ENCODE measurements at places on chromosomes 13 and 19.

DNA sequence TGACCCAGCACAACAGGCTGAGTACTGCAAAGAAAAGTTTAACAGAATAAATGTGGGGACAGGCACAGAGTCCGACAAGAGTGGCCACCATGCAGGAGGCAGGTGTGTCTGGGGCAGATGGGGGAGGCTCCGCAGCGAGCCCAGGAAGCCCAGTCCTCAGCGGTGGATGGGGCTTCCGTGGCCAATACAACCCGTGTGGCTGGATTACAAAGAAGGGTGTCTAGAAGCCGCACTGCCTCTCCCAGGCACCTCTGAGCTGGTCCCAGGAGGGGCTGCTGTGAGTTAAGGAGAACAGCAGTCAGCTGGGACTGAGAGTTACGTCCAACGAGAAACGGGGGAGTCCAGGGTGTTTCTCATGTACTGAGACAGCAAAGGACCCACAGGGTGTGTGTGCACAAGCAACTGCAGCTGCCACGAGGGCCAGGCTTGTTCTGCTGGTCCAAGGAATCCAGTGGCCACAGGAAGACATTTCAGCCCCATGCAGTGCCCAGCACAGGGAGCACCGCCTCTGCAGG lies 70.2 kb downstream of the SPACA7 start:
- DNase-seq = no peak

DNA sequence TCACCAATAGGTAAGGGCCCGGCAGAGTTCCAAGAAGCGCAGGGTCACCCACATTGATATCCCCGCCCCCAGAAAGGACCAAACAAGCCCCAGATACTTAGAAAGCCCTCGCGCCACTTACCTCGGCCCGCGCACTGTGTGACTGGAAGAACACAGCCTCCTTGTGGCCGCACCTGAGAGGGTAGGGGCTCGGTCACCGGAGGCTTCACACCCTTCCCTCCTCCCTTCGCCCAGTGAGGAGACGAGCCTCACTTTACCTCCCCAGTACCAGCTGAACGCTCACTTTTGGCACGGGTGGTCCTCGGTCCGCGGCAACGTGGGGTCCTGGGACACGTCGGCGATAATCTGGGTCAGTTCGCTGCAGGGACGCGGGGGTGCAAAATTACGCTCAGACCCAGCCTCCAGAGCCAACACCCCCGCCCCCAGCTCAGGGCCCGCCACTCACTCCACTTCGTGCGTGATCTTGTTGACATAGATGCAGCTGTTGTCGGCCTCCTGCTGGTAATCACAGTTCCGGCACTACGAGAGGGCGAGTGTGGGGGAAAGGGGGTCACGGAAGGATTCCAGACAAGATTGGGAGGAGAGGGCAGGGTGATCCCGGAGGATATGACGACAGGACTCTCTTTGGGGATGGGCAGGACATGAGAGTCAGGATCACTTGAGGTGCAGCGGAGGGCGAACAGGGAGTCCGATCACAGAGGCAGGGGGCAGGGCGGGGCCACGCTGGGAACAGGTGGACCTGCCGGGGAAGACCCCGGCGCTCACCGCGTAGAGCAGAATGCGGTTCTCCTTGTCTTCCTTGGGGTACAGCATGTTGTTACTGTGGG lies 568 bp downstream of the POLR2I start:
- peak; percentile 10 for DNase-seq

GRCh38 chr19:6660930-6661329 lies 9.0 kb downstream of the TNFSF14 start:
- no peak for DNase-seq

- DNase-seq = no peak
These were observed 13.9 kb downstream of the SLITRK5 start for GRCh38 chr13:87684850-87685742.

DNA sequence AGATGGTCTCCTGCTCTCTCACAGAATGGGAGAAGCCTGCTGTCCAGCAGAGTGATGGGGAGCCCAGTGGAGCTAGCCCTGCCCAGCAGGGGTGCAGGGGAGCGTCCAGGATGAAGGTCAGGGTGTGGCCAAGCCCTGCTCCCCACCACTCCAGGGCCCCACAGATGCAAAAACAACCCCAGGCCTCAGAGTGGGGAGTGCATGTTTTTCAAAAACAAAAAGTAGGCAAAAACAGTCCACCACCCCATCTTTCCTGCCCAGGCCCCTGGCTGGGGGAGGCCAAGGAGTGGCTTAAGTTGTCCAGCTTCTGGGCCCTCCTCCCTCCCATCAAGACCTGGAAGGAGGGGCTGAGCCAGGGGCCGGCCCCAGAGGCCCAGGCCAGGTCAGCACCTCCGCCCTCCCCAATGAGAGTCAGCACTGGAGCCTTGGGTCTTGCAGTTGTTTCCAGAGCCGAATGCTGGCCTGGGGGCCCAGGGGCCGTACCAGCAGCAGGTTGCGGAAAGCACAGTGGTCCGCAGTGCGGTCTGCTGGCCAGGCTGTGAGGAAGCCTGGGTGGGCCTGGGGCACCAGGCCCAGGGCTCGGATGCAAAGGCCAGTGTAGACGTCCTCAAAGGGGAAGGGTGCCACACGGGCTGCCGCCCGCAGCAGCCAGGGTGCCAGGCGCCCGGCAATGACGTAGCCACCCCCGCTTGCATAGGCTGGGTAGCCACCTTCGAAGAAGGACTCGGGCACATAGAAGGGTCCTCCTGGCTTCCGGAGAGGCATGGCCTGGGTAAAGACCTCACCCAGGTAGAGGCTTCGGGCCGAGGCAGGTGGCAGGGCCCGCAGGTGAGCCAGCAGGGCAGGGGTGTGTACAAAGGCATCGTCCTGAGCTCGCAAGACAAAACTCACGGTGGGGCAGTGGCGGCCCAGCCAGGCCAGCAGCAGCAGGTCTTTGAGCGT lies 1.7 kb downstream of the B3GNT8 start:
- no peak for DNase-seq

- no peak for DNase-seq
These were observed 22.5 kb downstream of the MAST3 start for GRCh38 chr19:18120127-18120526.

DNA sequence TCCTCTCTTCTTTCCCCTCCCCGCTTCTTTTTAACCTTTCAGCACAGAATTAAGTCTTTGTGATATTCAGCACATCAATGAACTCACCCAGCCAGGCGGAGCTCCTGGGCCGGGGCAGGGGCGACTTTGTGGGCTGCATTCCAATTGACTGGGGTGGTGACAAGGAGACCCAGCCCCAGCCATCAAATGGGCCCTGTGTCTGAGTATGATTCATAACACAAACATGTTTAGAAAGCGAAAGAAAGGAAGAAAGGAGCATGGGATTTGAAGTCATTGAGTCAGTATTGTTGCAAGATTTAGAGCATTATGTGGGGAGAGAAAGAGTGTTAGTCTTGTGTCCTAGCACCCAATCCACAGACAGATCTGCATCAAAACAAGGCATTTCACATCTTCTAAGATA lies 185.3 kb downstream of the LHFPL6 start:
- DNase-seq = peak; percentile 54

DNA sequence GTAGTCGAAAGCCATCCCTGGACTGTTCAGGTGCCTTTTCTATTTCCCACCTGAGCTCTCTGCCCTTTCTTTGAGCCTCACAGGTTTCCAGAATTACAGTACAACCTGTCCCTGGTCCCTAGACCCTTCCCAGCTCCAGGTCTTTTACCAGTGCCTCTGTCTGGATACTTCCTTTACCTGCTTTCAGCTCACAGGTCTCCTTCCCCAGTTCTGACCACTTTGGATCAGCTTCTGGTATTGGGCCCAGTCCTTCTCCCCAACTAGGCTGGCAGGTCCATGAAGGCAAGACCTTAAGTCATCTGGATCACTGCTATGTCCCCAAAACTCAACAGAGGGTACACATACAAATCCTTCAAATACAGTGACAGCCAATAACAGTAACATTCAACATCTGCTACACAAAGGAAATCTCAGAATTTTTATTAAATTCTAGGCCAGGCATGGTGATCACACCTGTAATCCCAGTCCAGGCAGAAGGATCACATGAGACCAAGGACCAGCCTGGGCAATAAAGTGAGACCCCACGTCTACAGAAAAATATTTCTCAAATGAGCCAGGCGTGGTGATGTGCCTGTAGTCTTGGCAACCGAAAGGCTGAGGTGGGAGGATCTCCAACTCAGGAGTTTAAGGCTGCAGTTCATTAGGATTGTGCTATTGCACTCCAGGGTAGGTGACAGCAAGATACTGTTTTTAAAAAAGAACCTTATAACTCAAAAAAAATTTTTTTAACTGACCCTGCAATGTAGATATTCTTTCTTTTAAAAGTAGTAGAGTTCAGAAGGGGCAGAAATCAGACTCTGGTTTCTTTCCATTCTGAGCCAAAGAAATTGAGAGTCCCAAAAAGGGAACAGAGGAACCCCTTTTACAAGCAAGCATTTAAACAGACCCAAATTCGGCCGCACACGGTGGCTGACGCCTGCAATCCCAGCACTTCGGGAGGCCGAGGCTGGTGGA lies 1.3 kb downstream of the RPS16 start:
- DNase-seq = no peak

DNA sequence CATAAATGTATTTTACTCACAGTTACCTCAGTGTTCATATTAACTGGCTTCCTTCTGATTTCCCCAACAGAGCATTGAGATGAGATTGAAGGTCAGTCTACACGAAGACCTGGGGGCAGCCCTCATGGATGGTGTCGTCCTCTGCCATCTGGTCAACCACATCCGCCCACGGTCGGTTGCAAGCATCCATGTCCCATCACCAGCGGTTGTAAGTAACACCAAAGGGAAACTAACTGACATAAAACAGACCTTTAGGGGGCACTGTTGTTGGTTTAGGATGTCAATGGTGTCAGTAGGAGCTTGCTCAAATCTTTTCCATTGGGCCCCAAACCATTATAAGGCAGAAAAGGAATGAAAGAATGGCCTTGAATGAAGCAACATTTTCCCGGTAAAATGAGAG lies 68.2 kb downstream of the ESD start:
- no peak for DNase-seq

GRCh38 chr19:30681162-30682100 lies 309.2 kb downstream of the ZNF536 start:
- DNase-seq = no peak

DNA sequence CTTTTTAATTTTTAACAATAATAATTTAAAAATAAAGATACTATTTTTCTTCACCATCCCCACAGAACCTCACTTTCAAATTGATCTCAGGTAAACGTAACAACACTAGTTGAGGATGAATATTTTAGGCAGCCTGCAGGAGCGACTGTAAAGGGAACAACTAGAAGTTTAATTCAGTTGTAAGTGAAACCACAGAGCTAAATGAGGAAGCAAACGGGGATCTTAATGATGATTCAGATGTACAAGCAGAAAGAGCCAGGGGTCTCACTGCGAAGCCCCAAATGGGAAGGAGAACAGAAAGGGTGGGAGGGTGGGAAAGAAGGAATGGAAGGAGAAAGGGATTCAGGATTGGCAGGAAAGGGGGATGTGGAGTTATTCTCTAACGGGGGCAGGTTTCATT lies 54.6 kb upstream of the RAP2A start:
- no peak for DNase-seq

DNA sequence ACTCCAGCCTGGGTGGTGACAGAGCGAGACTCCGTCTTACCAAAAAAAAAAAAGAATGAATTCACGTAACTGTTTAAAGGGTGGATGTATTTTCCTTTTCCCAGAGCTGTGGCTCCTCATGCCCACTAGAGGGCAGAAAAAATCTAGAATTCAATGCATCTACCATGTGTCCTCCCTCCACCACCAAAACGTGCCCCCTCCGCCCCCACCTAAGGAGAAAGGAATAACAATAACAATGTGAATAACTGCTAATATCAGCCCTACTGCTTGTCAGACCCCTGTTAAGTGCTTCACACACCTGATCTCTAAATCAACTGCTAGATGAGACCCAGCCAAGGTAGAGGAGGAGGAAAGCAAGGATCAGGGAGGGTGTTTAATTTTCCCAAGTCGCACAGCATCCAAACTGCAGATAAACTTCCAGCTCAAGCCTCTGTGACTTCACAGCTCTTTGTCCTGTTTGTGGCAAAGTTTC lies 20.2 kb upstream of the PNMA8B start:
- peak; percentile 27 for DNase-seq

GRCh38 chr19:1028062-1028926 lies 1.9 kb downstream of the CNN2 start:
- peak; percentile 92 for DNase-seq

DNA sequence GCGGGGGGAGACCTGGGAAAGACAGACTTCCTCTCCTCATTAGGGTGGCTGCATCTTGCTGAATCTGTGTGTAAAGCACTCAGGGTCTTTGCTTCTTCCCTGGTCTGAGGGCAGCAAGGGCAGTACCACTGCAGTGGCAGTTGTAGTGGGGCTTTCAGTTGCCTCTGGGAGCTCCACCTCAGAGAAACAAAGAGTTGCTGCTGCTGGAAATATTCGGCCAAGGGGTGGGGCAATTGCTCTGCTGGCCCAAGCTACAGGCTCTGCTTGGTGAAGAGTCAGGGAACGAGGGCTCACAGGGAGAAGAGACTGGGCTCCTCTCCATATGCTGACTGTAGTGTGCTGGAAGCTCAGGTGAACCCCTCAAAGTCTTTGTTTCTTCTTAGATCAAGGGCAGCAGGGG lies 52.5 kb downstream of the POSTN start:
- no peak for DNase-seq

GRCh38 chr13:31046711-31047279 lies 114.3 kb downstream of the TEX26 start:
- no peak for DNase-seq

GRCh38 chr19:3737487-3738205 lies 23.8 kb downstream of the APBA3 start:
- no peak for DNase-seq

GRCh38 chr13:92589955-92590354 lies 636.7 kb upstream of the GPC6 start:
- no peak for DNase-seq

GRCh38 chr19:7595466-7596133 lies at the start of gene CAMSAP3:
TSS of gene CAMSAP3 (plus strand) at chr19:7595863. CDS start at chr19:7596003, 140 bp downstream.
- no peak for DNase-seq

- DNase-seq = no peak
These were observed 90.7 kb upstream of the MCF2L start for GRCh38 chr13:112877976-112878955.

- DNase-seq = no peak
These were observed 36.8 kb upstream of the ZNF536 start for GRCh38 chr19:30335306-30335886.

- no peak for DNase-seq
These were observed 49.5 kb upstream of the FRY start for GRCh38 chr13:31982124-31982523.

GRCh38 chr13:44514278-44514677 lies 61.9 kb downstream of the TSC22D1 start:
- no peak for DNase-seq

- no peak for DNase-seq
These were observed 7.0 kb downstream of the BLVRB start for GRCh38 chr19:40458597-40458974.

GRCh38 chr19:53877361-53877766 lies 4.6 kb upstream of the PRKCG start:
- DNase-seq = peak; percentile 49
